NCI-H1930 (cell line): ENCODE measurements at places on chromosomes 4 and X.

DNA sequence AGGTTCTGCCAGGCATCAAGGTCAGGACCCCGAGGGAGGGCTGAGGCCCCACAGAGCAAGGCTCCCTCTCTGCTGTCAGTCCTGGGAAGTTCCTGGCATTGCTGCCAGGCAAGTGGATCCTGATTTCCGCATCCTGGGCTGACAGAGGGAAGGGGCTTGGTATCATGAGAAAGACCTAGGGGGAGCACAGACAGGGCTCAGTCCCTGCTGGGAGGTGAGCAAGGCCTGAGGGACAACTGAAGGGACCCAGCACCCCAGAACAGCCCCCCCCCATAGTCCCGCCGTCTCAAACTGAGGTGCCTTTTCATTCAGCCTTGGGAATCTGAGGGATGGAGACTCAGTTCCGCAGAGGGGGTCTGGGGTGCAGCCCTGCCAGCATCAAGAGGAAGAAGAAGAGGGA, 971 bp downstream of the MAGEA11 start:
- no peak for DNase-seq

GRCh38 chr4:24073948-24074347, 184.1 kb upstream of the PPARGC1A start:
- no peak for DNase-seq

- DNase-seq, result no peak
Measured at GRCh38 chrX:46318551-46318950, 226.7 kb downstream of the ZNF674 start.

DNA sequence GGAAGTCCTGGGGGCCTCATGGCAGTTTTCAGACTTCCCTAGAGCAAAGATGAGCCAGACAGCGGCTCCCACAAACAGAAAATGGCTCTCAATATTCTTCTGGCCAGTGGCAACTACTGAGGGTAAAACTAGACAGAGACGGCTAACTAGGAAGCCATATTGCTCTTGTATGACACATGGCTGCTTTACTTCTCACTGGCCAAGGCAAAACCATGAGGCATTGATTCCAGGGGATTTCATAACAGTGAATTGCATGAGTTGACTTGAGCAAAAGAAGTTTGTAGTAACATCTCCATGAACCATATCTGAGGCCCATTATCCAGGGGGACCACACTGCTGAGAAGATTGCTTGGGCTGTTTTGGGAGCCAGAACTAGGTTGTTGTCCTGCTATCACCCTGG, 13.7 kb upstream of the TLR8 start:
- DNase-seq, result no peak

- DNase-seq, result no peak
Measured at GRCh38 chr4:128600996-128601871, 208.3 kb upstream of the JADE1 start.
